ENCODE measurements at places on chromosomes 2 and 18.

GRCh38 chr18:36828157-36828629 is 609 bp downstream of the TPGS2 start:
- no peak for DNase-seq

DNA sequence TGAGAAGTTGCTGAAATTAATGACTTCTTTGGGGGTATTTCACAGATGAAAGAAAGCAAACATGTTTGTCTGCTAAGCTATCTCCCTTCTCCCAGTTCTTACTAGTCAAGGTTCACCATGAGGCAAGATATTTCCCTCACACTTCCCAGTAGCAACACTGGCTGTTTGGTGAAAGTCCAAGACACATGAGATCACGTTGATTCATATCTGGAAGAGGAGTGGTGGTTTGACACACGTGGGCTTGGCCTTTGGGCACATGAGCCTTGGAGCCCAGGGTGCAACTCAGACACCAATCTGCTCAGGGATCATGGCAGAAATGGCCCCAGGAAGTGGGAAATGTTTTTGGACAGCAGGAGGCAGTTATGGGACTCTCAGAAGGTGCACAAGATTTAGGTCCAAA is 66.1 kb upstream of the APCDD1 start:
- no peak for DNase-seq

DNA sequence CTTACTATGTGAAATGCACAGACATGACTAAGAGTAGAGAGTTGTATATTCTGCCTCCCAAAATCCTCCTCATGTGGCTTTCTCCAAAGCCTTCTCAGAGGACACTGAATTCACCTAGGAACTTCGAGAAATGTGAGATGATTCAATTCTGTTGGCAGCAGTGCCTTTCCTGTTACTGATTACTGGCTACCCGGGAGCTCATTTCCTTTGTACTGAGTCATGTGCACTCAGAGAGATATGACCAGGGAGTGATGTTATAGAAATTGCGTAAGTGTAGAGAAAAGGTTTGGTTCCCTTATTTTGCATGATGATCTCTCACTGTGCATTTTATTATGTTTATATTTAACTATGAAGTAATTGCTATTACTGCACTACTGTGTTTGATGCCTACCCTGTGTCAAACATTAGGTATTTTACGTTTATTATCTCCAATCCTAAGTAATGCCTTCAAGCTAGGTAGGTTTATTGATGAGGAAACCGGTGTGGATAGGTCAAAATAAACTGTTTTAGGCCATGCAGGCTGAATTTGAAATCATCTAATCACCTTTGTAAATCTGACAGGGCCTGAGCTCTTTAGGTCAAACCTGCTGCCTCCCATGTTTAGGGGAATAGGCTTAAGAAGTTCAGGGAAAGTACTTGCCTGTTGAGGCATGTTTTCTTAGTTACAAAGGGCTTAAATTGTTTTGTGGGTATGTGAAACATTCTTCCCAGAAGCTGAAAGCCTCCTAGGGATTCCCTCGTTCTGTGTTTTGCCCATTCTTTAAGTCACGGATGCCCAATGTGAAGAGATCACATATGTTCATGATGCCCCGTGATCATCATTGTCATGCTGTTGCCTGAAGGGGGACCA is 86.8 kb downstream of the FMNL2 start:
- DNase-seq = no peak

DNA sequence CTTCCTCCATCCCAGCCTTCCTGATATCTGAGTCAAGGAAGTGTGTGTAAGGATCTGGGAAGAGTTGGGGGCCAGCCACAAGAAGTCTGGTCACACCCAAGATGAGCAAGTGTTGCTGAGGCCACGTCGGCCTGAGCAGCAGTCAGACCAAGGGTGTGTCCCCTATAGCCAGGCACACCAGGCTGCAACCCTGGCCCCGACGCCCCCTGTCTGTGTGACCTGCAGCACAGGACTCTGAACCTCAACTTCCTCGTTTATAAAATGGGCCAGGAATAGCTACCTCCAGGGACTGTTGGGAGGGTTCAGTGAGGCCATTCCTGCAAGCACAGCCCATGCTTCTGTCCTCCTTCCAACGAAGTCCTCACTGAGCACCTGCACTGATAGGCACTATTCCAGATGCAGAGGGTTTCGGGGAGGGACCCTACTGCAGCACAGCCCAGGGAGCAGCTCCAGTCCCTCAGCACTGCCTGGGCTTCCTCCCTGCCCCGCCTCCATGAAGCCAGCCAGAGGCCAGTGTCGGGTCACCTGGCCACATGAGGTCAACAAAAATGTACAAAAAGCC is 13.3 kb downstream of the LIMS2 start:
- no peak for DNase-seq

GRCh38 chr18:71238974-71239624 is 950.3 kb downstream of the SOCS6 start:
- no peak for DNase-seq

DNA sequence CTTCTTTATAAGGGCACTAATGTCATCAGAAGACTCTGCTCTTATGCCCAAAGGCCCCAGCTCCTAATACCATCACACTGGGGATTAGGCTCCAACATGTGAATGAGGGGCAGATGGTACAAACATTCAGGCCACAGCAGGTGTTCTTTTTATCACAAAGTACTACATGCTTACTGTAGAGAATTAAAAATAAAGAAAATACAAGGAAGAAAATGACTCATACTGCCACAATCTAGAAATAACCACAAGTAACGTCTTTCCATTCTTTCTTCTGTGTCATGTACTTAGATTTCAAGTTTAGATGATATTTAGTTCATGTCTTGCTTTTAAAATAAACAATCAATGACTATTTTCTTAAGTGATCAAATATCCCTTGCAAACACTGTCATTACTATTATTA is 100.3 kb upstream of the NEDD4L start:
- DNase-seq = no peak

- no peak for DNase-seq
Observed at GRCh38 chr2:88139203-88139702, 11.4 kb upstream of the FABP1 start.

GRCh38 chr2:230601510-230601909 is 111.1 kb upstream of the CAB39 start:
- no peak for DNase-seq

DNA sequence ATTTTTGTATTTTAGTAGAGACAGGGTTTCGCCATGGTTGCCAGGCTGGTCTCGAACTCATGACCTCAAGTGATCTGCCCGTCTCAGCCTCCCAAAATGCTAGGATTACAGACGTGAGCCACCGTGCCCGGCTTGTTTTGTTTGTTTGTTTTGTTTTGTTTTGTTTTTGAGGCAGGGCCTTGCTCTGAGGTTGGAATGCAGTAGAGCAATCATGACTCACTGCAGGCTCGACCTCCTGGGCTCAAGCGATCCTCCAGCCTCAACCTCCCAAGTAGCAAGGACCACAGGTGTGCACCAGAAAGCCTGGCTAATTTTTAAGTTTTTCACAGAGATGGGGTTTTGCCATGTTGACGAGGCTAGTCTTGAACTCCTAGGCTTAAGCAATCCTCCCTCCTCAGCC is 8.9 kb upstream of the CNNM4 start:
- no peak for DNase-seq

GRCh38 chr2:17544256-17544655 is 3.8 kb downstream of the VSNL1 start:
- DNase-seq = no peak

DNA sequence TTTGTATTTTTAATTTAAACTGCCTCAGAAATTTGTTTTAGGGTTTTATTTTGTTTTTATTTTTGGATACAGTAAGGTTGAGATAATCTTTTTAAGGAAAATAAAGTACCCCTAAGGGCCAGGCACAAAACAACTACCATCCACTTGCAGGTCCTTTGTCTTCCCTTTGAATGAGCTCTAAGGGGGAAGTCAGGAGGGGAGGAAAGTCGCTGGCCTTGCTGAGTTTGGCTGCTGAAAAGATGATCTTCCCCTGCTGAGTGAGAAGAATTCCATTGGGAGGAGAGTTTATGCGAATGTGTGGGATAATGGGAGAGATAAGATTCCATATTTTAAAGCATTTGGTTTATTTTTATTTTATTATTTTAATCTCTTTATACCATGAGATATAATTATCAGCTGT is 100.7 kb downstream of the ARHGAP15 start:
- DNase-seq = no peak

GRCh38 chr2:28342081-28342967 is 50.3 kb upstream of the FOSL2 start:
- DNase-seq = no peak

GRCh38 chr2:191946471-191947182 is 99.7 kb upstream of the CAVIN2 start:
- DNase-seq = no peak

GRCh38 chr2:101991721-101992145 is at the start of gene IL1R2:
Gene IL1R2 (plus strand): TSS chr2:101991960. CDS start chr2:102008576, 16,616 bp downstream.
- no peak for DNase-seq
